CD4-positive, alpha-beta memory T cell (primary cell): ENCODE measurements at places on chromosomes 11 and 22.
A peak's percentile ranks its signal among the peaks of the same experiment; 100 is the strongest.

- DNase-seq: no peak
These were observed 165.5 kb upstream of the NTM start for GRCh38 chr11:131204765-131205380.

GRCh38 chr11:92225125-92225567 is 528 bp downstream of the FAT3 start:
- no peak for DNase-seq

- no peak for DNase-seq
These were observed 6.6 kb upstream of the CSNK2A3 start for GRCh38 chr11:11359611-11360010.

- no peak for DNase-seq
These were observed 170.8 kb downstream of the DDX10 start for GRCh38 chr11:108835624-108836023.

DNA sequence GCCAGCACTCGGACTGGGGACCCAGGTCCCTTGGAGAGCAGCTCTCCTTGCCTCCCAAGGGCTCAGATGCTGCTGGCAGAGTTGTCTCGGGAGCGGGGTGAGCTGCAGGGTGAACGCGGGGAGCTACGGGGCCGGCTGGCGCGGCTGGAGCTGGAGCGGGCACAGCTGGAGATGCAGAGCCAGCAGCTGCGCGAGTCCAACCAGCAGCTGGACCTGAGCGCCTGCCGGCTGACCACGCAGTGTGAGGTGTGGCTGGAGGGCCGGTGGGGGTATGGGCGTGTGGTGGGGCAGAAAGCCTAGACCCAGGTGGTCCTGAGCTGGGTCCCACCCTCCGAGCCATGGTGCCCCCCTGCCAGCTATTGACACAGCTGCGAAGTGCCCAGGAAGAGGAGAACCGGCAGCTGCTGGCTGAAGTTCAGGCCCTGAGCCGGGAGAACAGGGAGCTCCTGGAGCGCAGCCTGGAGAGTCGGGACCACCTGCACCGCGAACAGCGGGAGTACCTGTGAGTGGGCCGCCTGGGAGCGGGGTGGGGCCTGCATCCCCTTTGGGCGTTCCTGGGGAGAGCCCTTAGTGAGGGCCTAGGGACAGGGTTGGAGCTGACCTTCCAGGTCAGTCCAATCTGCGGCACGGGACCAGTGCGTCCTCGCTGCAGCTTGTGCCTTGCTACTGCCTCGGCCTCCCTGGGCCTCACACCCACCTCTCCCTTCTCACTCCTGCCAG is 5.8 kb upstream of the RPS6KA4 start:
- no peak for DNase-seq

DNA sequence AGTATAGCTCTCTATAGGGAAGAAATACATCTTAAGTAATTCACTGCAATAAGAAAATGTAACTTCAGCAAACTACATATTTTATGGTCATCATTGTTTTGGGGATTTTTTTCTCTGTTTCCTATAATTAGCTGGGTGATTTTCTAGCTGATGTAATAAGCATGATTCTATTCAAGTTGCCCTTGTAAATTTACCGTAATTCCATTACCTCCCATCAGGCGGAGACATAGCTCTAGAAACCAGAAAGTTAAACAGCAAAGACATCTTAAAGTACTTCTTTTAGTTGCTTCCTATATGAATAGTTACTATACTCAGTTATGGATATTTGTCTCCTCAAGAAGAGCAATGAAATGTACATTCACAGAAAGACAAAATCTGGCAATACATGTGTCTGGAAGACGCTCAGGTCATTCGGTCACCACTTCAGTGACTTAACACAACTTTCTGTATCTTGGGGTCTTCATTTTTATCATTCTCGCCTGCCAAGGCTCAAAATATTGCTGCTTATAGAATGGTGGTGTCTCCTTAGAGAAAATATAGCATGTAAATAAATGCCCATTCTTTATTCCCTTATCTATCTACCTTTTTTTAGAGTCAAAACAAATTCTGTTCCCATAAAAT is 239.9 kb upstream of the ZC3H12C start:
- DNase-seq: no peak

DNA sequence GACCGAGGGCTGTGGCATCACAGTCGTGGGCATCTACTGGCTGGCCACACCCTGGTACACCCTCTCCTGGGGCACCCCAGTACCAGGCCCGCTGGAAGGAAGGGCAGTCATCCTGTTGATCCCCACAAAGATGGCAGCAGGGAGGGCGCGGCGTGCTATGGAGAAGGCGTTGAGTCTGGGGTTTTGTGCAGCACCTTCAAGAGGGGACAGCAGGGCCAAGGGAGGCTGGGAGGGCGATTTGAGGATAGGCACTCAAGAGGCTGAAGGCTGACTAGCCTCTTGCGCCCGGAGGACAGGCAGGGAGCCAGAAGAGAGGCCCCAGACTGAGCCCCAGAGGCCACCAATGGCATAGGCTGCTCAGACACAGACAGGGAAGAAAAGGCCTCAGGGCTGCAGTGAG is 2.2 kb upstream of the BRSK2 start:
- no peak for DNase-seq

GRCh38 chr22:25082096-25082495 is 117.6 kb upstream of the CRYBB3 start:
- DNase-seq: no peak

DNA sequence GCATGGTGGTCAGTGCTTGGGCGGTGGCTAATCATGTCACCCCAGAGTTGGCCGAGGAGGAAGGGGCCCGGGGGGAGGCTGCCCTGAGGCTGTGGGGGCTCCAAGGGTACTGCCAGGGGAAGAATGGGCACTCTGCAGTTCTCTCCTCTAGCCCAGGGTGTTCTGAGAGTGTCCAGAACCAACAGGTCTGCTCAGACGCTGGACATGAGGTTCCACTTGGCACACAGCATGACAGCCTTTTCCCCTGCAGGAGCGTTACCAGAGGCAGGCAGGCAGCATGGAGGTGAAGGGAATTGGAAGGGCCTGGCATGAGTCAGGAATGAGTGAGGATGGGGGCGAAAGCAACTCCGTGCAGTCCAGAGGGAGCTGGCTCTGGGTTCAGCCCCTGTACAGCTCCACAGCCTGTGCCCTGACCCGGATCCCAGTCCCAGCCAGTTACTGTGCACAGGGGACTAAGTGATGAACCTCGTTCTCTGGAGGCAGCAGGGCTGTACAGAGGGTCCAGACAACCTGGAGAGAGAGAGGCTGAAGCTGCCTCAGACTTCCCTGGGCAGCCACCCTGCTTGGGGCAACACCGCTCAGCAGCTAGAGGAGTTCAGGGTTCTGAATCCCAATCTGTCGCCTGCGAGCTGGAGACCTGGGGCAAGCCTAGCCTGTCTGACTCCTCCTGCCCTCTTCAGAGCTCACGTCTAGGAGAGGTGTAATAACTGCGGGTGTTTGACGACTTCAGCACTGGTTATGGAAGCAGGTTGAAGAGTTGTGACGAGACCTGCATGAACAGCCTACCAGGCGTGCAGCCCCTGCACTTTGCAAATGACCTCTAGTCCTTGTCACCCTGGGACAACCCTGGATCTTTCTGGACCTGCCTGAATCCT is 14.7 kb upstream of the TUB start:
- no peak for DNase-seq

DNA sequence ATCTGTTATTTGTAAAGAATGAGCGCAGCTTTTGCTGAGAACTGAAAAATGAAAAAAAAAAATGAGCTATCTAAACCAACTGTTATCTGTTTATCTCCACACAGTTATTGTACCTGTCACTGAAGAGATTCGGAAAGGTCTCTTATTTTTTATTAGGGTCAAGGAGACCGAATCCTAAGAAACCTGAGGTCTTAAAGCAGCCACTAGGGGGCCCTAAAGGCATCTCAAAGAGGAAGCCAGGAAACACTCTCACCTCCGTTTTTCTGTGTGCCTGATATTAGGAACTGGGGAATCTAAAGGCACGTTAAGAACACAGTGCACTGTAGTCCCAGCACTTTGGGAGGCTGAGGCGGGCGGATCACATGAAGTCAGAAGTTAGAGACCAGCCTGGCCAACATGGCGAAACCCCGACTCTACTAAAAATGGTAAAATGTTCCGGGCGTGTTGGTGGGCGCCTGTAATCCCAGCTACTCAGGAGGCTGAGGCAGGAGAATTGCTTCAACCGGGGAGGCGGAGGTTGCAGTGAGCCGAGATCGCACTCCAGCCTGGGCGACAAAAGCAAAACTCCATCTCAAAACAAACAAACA is 3.5 kb upstream of the LARGE1 start:
- no peak for DNase-seq

DNA sequence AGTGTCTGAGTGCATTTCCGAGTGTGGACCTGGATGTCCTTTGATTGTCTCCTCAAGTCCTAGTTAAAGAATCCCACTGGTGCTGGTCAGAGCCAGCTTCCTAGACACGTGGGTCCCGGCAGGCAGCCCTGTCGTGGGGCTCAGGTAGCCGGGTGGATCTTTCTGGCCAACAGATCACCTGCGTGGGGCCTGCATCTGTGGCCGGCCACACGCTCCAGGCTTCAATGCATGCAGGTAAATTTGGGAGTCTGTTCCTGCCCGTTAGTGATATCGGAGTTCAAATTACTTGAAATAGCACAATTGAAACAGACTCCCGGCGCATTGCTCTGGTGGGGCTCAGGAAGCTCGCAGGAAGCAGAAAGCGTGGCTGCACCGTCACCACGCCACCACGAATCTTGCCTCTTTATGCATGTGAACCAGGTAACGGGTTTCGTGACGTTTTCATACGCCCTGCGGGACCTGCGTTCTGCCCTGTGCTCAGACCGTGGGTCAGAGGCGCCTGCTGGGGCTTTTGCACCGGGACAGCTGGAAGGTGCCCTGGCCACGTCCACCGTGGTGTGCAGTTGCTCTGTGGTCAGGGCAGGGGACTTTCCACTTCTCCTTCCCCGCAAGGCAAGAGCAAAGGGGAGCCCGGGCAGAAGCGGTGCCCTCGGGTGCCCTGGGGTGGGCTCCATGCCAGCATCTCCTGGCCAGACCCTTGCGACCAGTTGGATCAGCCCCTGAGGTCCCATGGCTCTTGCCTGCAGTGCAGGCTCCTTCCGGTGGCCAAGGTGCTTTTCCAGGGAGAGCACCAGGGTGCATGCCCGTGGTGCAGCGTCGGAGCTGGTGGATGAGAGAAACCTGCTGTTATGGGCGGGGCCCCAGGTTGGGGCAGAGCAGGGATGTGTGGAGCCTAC is 803.5 kb downstream of the BRD1 start:
- DNase-seq: no peak

GRCh38 chr11:11937957-11938356 is 70.5 kb downstream of the DKK3 start:
- DNase-seq: no peak

DNA sequence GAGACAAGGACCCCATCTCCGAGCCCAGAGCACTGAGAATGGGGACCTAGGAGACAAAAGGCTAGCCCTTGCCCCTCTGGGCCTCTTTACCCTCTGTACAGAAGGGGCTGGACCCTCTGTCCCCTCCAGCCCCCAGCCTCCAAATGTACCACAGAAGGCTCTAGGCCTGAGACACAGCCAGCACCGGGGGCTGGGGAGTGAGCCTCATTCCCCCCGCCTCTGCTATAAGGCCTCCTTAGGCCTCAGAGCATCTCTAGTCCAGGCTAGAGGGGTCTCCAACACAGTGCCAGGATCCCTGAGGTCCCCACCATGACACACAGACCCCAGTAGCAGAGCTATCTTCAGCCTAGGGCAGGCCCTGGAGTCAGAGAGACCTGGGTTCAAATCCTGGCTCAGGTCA is 4.8 kb downstream of the SMTN start:
- no peak for DNase-seq

DNA sequence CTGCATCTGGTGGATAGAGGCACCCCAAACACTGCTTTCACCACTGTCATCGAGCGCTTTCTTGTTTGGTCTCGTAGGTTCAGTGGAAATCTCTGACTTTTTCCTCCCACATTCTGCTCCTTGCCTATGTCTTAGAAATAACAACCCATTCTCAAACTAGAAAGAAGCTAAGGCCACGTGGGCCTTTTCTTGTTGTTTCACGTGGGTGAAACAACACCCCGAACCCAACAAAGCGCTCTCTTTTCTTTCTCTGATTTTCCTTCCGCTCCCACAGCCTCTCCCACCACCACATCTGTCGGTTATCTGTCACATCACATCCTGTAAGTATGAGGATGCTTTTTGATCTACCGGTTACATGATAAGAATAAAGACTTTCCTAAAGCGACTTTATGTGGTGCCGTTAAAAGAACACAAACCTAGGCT is 77.1 kb downstream of the LINC01488 start:
- DNase-seq: peak; percentile 77

DNA sequence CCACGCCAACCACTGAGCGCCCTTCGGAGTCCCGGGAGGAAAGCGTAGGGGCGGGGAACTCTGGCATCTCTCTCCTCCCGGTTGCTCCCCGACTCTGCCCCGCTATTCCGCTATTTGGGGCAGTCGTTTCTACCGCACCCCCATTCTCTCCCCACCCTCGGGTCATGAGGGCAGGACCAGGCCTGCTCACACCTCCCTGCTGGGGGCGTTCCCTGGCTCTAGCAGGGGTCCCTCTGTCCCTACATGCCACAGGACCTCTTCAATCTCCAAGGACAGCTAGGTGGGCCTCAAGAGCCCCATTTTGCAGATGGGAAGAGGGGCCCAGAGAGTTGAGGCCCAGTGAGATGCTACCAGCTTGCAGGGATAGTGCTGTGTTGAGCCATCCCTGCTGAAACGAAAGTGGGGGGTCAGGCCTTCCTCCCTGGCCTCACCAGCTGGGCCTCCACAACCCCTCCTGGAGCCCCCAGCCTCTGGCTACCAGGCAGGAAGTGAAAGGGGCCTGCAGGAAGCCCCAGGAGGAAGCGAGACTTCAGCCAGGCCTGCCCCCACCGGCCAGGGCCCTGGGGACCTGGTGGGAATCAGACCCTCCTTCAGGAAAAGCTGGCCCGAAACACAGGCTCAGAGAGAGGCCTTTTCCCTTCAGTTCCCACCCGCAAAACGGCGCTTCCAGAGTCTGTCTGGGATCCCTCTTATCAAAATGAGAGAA is 5.5 kb upstream of the SHISA8 start:
- DNase-seq: no peak

DNA sequence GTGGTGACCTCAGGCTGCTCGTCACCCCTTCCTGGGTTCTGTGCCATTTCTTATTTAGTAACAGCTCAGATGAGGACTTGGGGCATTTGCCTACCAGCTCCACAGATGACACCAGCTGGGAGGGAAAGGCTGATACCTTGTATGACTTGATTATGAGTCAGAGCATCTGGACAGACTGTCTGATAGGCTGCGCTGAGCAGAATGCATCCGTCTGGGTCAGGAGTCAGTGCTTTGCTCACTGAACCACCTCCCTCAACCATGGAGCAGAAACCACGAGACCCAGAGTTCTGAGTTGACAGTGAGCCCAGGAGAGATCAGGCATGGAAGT is 6.8 kb downstream of the ST14 start:
- DNase-seq: no peak

DNA sequence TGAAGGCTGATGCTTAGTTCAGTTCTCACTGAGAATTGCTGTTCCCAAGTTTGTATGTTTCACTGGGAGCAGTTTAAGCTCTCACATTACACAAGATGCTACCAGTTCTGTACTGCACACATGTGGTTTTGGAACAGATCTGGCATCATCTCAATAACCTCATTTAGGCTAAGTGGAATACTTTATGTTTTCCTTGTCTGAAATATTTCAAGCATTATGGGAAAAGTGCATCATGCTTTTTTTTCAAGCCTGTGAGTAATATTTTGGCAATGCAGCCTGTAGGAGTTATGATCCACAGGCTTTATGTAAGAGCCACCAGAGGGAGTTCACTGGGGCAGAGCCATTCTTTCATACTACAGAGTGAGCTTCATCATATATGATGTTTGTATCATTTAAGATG is 141.5 kb downstream of the OR4C45 start:
- no peak for DNase-seq
